Vagina (tissue), 2 donors: ENCODE measurements at places on chromosomes 7 and 10.
A peak's percentile ranks its signal among the peaks of the same experiment; 100 is the strongest.

DNA sequence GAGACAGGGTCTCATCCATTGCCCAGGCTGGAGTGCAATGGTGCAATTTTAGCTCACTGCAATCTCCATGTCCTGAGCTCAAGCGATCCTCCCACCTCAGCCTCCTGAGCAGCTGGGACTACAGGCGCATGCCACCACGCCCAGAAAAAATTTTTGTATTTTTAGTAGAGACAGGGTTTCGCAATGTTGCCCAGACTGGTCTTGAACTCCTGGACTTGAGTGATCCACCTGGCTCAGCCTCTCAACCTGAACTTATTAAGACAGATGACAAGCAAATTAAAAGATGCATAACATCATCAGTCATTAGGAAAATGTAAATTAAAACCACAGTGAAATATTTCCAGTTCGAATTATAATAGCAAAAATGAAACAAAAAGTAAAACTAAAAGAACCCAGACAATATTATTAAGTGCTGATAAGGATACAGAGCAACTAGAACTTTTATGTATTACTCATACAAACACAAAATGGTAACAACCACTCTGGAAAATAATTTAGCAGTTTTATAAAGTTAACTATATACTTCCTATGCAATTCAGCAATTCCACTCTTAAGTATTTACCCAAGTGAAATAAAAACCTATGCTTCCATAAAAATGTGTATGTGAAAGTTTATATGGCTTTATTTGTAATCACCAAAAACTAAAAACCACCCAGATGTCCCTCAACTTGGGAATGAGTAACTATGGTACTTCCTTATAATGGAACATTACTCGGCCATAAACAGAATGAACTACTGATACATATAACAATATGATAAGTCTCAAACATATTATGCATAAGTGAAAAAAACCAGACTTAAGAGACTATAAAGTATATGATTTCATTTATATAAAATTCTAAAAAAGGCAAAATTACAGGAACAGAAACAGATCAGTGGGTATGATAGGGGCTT is 15.3 kb downstream of the ZFAND4 start:
- DNase-seq = no peak
- H3K27ac ChIP-seq = no peak overlapping the region

- no peaks in the 10 kb centered on the region for H3K36me3 ChIP-seq
- no peak for DNase-seq
- H3K4me1 ChIP-seq = no peaks in the 10 kb centered on the region
- H3K4me3 ChIP-seq = no peak overlapping the region
Measured at GRCh38 chr7:78587443-78588044, 789.0 kb downstream of the PHTF2 start.

GRCh38 chr10:123007558-123008354 is 839 bp downstream of the IKZF5 start:
- H3K36me3 ChIP-seq = no peaks in the 10 kb centered on the region
- H3K4me1 ChIP-seq = peaks cover 52% of the 10 kb centered on the region
- peak overlapping the region; percentile 92 for H3K4me3 ChIP-seq
- H3K27me3 ChIP-seq = no peaks in the 10 kb centered on the region
- no peak for DNase-seq

DNA sequence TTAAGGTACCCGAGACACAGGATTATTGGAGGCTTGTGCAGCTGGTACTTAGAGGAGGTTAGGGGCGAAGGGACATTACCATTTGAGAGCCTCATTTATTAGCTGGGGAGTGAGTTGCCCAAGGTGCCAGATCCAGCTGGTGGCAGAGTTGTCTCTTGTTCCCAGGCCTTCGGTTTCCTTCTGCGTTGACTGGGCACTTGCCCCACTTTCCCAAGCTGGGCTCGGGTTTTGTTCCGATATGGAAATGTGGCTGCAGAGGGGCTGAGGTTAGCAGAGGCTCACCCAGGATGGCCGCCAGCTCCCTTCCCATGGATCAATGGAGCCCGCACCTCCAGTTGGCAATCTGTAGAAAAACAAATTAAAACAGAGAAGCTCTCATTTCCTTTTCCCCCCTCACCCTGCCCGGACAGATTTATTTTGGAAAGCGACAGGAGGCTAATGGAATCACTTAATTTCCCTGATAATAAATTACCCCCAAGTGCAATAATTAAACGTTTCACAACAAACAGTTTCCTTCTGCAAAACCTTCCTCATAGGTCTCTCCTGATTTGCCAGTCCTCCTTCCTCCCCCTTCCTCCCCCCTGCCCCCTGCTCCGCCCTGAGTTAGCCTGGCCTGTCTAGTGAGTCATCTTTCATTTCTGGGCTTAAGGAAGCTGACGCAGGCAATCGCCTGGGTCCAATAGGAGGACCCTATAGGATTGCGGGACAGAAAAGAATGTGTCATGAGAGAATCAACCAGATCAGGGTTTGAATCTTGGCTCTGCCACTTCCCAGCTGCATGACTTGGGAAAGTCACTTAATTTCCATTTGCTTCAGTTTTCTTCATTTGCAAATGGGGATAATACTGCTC is 51.7 kb downstream of the ADRA2A start:
- H3K4me3 ChIP-seq = no peak overlapping the region
- H3K27me3 ChIP-seq = no peaks in the 10 kb centered on the region
- peak; percentile 55 for DNase-seq

- no peaks in the 10 kb centered on the region for H3K4me1 ChIP-seq
- no peak for DNase-seq
- H3K27me3 ChIP-seq = no peaks in the 10 kb centered on the region
- H3K27ac ChIP-seq = no peak overlapping the region
- no peak overlapping the region for H3K4me3 ChIP-seq
Measured at GRCh38 chr7:50463035-50463434, 12.9 kb upstream of the FIGNL1 start.

DNA sequence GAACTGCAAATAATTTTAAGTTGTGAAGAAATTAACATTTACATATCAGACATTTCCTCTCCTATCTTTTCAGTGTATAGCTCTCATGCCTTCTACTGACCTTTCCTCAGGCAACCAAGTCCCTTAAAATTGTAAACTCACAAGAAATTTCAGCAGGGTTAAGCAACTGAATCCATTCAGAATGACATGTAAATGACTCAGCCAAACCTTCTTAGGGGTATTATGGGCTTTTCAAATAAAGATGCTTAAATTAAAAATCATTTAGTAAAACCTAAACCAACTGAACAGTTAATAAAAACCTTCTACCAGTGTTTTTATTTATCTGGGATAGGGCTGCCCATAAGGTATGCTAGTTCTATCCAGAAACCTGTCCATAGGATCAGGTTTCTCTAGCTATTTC is 20.7 kb downstream of the WAPL start:
- peaks cover 13% of the 10 kb centered on the region for H3K4me1 ChIP-seq
- no peak overlapping the region for H3K4me3 ChIP-seq
- H3K36me3 ChIP-seq = no peaks in the 10 kb centered on the region
- no peak for DNase-seq
- H3K27ac ChIP-seq = no peak overlapping the region
- no peaks in the 10 kb centered on the region for H3K27me3 ChIP-seq

DNA sequence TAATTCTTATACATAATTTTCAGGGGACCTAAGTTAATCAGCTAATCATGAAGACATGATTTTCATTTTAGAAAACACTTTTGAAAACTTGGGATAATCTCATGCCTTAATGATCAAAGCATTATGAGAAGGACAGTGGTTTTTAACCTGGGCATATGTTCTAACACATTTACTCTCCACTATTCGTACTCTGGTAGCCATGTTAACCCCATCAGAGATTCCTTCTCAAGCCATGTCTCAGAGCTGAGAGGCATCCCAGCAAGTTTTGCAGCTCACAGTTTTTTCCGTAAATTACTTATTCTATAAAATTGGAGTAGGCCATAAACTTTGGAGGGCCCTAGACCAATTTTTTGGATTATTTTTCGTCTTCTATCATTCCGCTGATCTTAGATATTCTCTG is 15.7 kb downstream of the AKR1C1 start:
- peaks cover 4% of the 10 kb centered on the region for H3K36me3 ChIP-seq
- no peaks in the 10 kb centered on the region for H3K27me3 ChIP-seq
- peaks cover 10% of the 10 kb centered on the region for H3K4me1 ChIP-seq
- no peak overlapping the region for H3K27ac ChIP-seq
- H3K4me3 ChIP-seq = no peak overlapping the region

DNA sequence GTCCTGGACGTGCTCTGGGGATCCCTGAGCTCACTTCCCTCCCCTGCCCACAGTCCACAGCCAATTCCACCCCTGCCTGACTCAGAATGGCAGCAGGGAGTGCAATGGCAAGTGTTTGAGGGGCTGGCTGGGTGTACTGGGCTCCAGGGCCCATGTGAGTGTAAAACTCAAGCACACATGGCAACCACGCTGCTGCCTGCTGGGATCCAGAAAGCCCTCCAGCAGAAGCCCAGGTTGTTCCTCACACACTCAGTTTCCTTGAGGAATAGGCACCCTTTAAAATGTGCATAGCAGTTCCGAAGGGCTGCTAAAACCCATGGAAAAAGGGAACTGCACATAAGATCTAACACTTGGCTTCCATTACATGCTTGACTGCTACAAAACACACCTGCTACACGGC is 11.3 kb upstream of the ATP6V0A4 start:
- H3K4me1 ChIP-seq = no peaks in the 10 kb centered on the region
- H3K27me3 ChIP-seq = no peaks in the 10 kb centered on the region
- H3K4me3 ChIP-seq = no peak overlapping the region
- no peaks in the 10 kb centered on the region for H3K36me3 ChIP-seq

DNA sequence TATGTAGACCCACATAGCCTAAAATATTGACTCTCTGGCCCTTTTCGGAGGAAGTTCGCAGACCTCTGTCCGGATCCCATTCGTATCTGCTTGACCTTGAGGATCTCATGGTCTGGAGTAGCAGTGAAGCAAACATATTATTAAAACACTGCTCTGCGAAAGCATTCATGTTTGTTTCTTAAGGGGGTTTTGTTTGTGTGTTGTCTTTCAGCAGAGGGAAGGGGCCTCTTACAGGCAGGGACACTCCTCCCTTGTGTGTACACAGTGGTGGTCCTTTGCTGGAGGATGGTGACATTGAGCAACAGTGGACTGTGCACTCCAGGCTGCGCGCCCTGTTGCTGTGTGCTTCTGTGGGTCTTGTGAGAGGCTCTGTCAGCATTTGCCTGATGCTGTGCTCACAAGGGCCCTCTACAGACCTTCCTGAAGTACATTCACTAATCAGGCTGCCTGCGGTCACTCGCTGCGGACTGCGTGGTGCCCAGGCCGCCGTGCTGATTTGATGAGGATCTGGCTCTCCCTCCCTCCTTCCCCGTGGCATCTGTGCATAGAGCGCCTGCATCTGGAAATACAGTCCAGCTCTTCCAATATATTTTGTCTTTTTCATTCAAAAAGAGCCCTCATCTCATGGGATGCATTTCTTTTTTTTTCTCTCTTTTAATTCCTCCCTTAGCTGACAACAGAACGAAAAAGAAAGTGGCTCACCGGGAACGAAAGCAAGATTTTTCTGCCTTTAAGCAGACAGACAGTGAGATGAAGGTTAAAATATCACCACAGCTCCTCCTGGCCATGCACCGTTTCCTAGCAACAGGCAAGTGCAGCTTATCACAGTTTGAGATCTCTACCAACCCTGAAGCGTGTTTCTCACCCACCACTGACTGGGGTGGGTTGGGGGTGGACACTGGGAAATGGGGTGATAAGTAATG is 135.8 kb downstream of the CNNM2 start:
- peak overlapping the region; percentile 21 for H3K4me3 ChIP-seq
- DNase-seq = no peak
- H3K36me3 ChIP-seq = no peaks in the 10 kb centered on the region
- H3K27ac ChIP-seq = peak overlapping the region; percentile 53
- H3K27me3 ChIP-seq = no peaks in the 10 kb centered on the region
- peaks cover 7% of the 10 kb centered on the region for H3K4me1 ChIP-seq

DNA sequence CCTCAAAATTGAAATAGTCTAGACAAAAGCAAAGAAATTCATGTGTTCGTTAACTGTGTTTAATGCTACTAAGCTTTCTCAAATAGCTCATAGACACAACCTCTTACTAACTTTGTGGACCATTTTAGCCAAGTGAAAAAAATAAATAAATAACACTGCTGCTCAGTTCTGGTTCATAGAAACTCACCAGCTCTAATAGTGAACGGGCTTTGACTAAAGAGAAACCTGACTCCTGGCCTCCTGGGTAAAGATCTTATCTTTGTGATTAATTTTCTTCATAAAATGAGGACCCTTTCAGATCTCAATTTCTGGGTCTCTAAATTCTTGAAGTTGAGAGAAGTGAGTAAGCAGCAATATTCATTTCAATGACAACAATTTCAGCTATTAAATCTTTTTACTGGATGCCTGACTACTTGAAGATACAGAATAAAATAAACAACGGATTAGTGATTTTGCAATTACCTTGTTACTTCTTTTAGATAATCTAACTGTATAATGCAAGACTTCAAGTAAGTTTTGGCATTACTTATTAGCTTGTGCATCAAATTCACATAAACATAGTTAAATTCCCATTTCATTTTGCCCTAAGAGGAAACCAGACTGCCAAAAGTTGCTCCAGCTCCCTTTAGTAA is 3.1 kb downstream of the CADPS2 start:
- H3K36me3 ChIP-seq = no peaks in the 10 kb centered on the region
- no peak for DNase-seq
- H3K4me3 ChIP-seq = no peak overlapping the region

DNA sequence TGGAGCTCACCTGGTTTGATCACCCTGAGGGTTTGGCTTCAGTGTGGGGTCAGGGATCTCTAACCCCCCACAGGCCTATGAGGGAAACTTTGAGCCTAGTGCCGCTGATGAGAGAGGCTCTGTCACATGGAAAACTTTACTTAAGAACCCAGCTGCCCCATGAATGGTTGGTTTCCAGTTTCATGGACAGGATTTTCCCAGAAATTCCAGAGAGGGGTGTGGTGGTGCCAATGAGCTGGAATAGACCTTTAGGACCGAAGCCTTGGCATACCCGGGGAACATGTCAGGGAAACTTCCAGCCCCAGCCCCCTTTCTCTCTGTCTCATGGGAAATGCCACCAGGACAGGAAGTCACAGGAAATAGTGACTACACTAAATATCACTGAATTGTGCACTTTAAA is 36.9 kb downstream of the AKR1B1 start:
- no peak for DNase-seq
- H3K36me3 ChIP-seq = no peaks in the 10 kb centered on the region
- H3K27ac ChIP-seq = no peak overlapping the region
- no peaks in the 10 kb centered on the region for H3K27me3 ChIP-seq
- no peak overlapping the region for H3K4me3 ChIP-seq

DNA sequence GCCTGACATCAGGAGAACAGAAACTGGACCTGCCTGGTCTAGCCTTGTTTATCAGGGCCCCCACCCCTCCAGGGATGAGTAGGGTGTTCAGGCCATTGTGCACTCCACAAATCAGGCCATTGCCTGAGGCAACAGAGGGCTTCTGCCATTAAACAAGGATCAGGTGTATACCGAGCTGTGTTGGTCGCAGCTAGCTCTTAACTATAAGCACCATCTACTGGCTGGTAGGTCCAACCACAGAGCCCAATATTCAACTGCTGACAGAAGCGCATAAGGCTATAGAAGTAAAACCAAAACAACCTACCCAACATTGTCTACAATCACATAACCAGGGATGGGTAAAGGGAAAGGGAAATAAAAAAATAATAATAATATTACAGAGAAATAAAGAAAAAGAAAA is 451.7 kb upstream of the TEX47 start:
- no peaks in the 10 kb centered on the region for H3K4me1 ChIP-seq
- no peaks in the 10 kb centered on the region for H3K36me3 ChIP-seq
- H3K27me3 ChIP-seq = no peaks in the 10 kb centered on the region
- no peak for DNase-seq
- no peak overlapping the region for H3K4me3 ChIP-seq

GRCh38 chr7:129247087-129247486 is 22.3 kb downstream of the AHCYL2 start:
- H3K27ac ChIP-seq = no peak overlapping the region
- peaks cover 7% of the 10 kb centered on the region for H3K4me1 ChIP-seq
- no peak overlapping the region for H3K4me3 ChIP-seq
- H3K27me3 ChIP-seq = no peaks in the 10 kb centered on the region
